ENCODE measurements at places on chromosomes 11 and 22.

DNA sequence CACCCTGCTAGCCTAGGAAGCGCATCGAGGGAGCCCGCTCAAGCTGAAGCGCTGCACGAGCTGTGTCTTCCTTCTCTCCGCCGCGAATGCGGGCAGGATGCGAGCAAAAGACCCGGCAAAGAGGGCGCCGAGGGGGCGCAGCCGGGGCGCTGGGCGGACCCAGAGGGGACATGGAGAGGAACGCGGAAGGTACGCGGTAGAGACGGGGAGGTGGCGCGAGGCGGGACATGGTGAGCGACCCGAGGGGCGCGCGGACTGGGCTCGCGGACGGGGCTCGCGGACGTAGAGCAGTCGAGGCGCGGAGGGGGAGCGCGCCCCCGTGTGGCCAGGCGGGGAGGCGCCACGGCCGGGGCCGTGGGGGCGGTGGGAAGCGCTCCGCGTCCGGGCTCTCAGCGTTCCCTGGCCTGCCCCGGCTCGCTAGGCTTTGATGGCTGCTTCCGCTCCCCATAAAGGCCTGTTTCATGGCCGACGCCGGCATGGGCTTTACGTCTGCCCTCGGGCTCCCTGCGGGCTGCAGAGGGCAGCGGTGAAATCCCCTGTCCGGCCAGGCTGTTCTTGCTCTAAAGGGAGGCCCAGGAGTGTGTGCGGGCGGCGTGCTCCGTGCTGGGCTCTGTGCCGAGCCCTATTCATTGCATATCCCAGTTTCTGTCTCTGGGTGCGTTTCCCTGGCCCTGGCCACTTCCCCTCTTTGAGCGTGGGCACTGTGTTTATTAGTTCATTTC, 31.2 kb upstream of the TRIM29 start:
- DNase-seq: peak; percentile 22

GRCh38 chr11:9498457-9499078, 37.8 kb downstream of the ZNF143 start:
- no peak for DNase-seq

- DNase-seq: peak; percentile 81
Measured at GRCh38 chr11:121418625-121419114, 33.4 kb upstream of the SORL1 start.

GRCh38 chr22:30234786-30235470, 11.6 kb downstream of the LIF start:
- no peak for DNase-seq

GRCh38 chr22:22397292-22397870, 111.2 kb downstream of the ZNF280B start:
- DNase-seq: no peak

DNA sequence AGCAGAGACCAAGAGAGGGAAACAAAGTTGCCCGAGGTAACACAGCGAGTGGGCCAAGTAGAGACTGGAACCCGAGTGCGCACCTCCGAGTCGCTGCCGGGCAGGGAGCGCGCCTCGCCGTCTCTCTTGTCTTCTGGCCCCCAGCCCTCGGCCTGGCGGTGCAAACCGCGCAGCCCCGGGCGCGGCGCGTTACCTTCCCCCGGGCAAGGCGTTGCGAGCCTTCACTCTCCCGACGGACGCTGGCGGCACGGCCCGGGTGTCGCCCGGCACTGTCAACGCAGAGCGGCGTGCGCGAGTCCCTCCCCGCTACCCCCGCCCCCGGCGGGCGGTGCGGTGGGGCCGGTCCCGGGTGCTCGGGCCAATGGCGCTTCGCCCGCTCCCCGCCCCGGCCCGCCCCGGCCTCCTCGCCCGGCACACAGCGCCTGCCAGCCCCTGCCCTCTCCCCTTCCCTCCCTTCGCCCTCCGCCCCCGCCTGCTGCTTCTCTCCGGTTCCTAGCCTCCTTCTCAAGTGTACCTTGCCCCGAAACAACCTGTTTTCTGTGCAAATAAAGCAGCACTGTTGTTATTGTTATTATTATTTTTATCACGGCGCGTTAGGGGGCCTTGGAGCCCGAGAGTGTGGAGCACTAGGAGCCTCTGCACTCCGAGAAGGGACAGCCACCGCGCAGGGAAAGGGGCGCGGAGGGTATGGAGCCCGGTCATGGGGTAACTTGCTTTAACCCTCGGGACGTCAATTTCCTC, at the start of gene SYTL2:
SYTL2 (minus strand) TSS at position 271 of the 741 bp plus-strand sequence. CDS start 53,416 bp downstream, outside the sequence.
- DNase-seq: peak; percentile 78

GRCh38 chr22:50606946-50607658, 6.5 kb downstream of the MAPK8IP2 start:
- no peak for DNase-seq

GRCh38 chr11:3916962-3917361, 61.5 kb downstream of the STIM1 start:
- no peak for DNase-seq

DNA sequence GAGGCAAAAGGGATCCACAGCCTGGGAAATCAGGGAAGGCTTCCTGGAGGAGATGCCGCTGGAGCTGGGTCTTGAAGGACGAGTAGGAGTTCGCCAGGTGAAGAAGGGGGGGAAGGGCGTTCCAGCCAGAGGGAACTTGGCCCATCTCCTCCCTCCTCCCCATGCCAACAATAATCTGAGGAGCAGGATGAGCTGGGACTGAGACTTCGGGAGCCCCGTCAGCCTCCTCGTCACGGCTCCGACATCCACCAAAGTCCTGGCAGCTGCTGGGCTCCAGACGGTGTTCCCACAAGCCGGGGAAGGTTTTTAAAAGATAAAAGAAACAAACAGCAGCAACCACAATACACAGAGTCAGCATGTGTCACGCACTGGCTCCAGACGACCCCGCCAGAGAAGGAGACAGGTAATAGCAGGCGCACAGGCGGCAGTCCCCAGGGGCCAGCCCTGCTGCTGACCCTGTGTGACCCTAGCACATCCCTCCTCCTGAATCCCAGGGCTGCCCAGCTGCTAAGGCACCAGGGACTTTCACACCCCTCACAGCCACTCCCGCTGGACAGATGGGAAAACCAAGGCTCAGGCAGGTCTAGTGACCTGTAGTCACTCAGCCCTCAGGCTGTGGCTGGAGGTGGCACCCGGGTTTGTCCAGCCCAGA, 37.3 kb downstream of the NUP50 start:
- DNase-seq: no peak

DNA sequence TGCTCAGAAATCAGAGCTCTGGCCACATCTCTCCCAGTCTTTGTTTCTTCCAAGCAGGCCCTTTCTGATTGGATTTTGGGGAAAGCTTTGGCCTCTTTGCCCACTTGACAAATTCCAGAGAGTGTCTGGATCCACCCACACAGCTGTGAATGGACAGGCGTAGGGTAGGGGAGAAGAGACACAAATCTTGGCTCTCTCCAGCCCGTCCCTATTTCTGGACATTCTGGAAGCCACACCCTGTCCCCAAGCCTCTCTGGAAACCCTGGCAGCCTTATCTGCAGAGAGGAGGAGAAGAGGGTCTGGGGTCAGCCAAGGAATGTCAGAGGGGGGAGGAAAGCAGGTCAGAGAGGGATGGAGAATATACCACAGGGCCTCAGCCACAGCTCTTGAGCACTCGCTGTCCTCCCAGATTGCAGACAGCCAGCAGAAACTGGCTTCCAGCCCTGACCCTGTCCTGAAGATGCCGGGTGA, 59.5 kb upstream of the WNT11 start:
- DNase-seq: no peak

DNA sequence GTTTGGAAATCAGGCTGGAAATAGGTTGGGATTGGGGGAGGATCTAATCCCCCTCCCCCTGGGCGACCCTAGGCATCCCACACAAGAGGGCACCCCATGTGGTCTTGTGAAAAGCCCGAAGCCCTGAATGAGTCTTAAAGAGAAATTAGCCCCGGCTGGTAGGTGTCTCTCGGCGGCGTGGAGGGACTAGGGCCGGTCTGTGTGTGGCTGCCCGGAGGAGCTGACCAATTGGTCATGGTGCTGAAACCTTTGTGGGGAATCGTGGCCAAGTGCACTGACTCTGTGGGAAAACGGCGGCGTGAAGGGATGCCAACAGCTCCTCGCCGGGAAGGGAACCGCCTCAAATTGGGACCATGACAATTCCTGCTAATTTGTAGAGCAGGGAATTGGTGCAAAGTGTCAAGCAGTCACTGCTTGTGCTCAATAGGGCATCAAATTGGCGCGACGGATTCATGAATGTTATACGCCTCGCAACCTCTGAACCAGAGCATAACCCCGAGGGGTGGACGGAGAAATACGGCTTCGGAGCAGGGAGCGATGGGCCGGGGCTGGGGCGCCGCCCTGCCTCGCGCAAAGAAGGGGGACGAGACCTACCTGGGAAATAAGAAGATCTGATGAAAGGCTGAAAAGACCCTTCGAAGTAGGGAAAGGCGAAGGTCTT, 1.5 kb downstream of the DBX1 start:
- DNase-seq: no peak

DNA sequence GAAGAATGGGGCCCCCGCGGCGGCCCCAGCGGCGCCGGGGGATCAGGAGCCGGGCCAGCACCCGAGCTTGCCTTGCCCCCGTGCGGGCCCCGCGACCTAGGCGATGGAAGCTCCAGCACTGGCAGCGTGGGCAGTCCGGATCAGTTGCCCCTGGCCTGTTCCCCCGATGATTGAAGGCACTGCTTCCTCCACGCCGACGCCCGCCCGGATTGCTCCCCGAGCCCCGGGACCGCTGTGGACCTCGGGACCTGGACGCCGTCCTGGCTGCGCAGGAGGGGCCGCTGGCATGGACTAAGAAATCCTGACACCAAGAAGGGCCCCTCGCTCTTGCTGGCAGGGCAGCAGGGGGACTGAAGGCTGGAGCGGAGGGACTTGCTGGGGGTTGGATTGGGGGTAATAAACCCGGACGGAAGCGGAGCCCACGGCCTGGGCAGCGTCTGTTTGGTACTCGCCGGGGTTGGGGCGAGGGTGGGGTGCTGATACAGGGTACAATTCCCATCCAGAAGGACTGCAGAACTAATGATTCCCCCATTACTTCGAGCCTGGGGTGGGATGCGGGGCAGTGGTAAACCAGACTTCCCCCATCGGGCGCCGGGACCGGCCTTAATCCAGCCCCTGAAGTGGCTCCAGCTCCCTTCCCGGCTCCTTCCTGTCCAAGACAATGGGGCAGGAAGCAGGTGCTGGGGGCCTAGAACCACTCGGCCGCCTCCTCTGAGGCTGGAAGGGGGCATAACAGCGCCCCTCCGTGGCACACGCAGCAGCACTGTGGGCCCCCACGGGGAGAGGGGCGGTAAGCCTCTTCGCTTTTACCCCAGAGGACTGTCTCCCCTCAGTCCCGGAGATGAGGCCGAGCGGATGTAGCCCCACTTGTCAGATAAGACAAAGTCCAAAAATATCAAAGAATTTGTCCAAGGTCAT, 1.0 kb downstream of the CCDC85B start:
- no peak for DNase-seq

GRCh38 chr22:24450610-24451009, 23.2 kb downstream of the ADORA2A start:
- DNase-seq: no peak

GRCh38 chr11:59560290-59560701, 49.0 kb downstream of the OR4D9 start:
- no peak for DNase-seq

- no peak for DNase-seq
Measured at GRCh38 chr11:106152013-106152412, 74.6 kb downstream of the AASDHPPT start.

- DNase-seq: no peak
Measured at GRCh38 chr11:76835928-76836612, 24.6 kb upstream of the ACER3 start.

Data from naive thymus-derived CD8-positive, alpha-beta T cell (primary cell).